CD4-positive, alpha-beta T cell (primary cell): ENCODE measurements at places on chromosomes 12 and 14. TPM values are rescaled to one million over a fixed set of nuclear protein-coding genes. Genes with fewer than 3 reads are reported as not detected.

GRCh38 chr12:45768194-45768593, 38.7 kb downstream of the ARID2 start:
- no peak overlapping the region for H3K4me3 ChIP-seq
- H3K27ac ChIP-seq, result no peak overlapping the region
- H3K4me1 ChIP-seq, result peaks cover 6% of the 10 kb centered on the region

GRCh38 chr12:89513544-89513943, 11.1 kb downstream of the GALNT4 start:
- H3K36me3 ChIP-seq, result no peaks in the 10 kb centered on the region
- H3K27me3 ChIP-seq, result no peaks in the 10 kb centered on the region
- no peak for DNase-seq
- H3K27ac ChIP-seq, result no peak overlapping the region

The FAM161B gene
- total RNA-seq, result 1.7 TPM

- no peaks in the 10 kb centered on the region for H3K4me1 ChIP-seq
- H3K27me3 ChIP-seq, result peaks cover 13% of the 10 kb centered on the region
- no peak overlapping the region for H3K27ac ChIP-seq
- no peak overlapping the region for H3K4me3 ChIP-seq
Observed at GRCh38 chr14:69876221-69876847, 2.9 kb upstream of the SMOC1 start.

GRCh38 chr12:2783936-2784600, 10.7 kb upstream of the FKBP4 start:
- H3K27ac ChIP-seq, result no peak overlapping the region
- peak; percentile 46 for DNase-seq
- H3K4me1 ChIP-seq, result peaks cover 10% of the 10 kb centered on the region
- no peaks in the 10 kb centered on the region for H3K27me3 ChIP-seq

- H3K4me1 ChIP-seq, result peaks cover 16% of the 10 kb centered on the region
- no peak overlapping the region for H3K27ac ChIP-seq
- DNase-seq, result no peak
- H3K36me3 ChIP-seq, result peaks cover 46% of the 10 kb centered on the region
- H3K27me3 ChIP-seq, result no peaks in the 10 kb centered on the region
Observed at GRCh38 chr12:64735442-64735841, 23.8 kb downstream of the GNS start.

DNA sequence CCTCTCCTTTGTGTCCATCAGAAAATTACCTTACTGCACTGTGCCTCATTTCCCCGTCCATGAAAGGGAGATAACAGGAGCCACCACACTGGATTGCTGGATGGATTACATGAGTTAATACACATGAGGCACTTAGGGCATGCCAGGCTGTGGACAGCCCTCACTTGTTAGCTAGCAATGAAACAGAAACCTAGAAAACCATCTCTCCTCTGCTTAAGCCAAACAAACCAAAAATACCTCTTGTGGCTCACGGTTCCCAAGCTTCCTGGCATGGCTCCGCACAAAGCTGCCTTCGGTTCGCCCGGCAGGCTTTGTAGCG, 660 bp upstream of the HCFC2 start:
- no peaks in the 10 kb centered on the region for H3K27me3 ChIP-seq
- peaks cover 10% of the 10 kb centered on the region for H3K36me3 ChIP-seq
- H3K4me1 ChIP-seq, result peaks cover 17% of the 10 kb centered on the region

GRCh38 chr14:67787673-67788072, 28.7 kb downstream of the ZFYVE26 start:
- H3K4me1 ChIP-seq, result no peaks in the 10 kb centered on the region
- no peak overlapping the region for H3K27ac ChIP-seq
- no peaks in the 10 kb centered on the region for H3K27me3 ChIP-seq
- no peak overlapping the region for H3K4me3 ChIP-seq

DNA sequence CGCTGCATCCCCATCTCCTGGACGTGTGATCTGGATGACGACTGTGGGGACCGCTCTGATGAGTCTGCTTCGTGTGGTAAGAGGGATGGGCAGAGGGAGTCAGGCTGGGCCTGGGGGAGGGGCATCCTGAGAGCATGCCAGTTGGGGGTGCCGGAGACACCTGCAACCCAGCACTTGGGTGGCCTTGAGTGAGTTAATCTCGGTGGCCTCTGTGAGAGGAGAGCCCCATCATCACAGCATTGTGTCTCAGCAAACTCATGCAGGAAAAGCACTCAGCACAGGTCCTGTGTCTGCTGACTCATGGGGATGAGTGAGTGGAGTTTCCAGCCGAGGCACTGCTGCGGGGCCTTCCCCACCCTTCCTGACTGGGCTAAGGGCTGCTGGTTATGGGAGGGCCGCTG, 19.6 kb upstream of the LRP1-AS start:
- no peak overlapping the region for H3K4me3 ChIP-seq
- no peaks in the 10 kb centered on the region for H3K4me1 ChIP-seq
- no peak for DNase-seq
- H3K27ac ChIP-seq, result no peak overlapping the region

The OR6C2 gene
- not detected for total RNA-seq

GRCh38 chr12:32334371-32334777, 65.0 kb upstream of the FGD4 start:
- H3K4me1 ChIP-seq, result no peaks in the 10 kb centered on the region
- H3K27me3 ChIP-seq, result no peaks in the 10 kb centered on the region
- H3K4me3 ChIP-seq, result peak overlapping the region; percentile 34
- peaks cover 17% of the 10 kb centered on the region for H3K36me3 ChIP-seq

The SPRING1 gene
- 7.6 TPM for total RNA-seq

The RERG gene
- total RNA-seq, result not detected

DNA sequence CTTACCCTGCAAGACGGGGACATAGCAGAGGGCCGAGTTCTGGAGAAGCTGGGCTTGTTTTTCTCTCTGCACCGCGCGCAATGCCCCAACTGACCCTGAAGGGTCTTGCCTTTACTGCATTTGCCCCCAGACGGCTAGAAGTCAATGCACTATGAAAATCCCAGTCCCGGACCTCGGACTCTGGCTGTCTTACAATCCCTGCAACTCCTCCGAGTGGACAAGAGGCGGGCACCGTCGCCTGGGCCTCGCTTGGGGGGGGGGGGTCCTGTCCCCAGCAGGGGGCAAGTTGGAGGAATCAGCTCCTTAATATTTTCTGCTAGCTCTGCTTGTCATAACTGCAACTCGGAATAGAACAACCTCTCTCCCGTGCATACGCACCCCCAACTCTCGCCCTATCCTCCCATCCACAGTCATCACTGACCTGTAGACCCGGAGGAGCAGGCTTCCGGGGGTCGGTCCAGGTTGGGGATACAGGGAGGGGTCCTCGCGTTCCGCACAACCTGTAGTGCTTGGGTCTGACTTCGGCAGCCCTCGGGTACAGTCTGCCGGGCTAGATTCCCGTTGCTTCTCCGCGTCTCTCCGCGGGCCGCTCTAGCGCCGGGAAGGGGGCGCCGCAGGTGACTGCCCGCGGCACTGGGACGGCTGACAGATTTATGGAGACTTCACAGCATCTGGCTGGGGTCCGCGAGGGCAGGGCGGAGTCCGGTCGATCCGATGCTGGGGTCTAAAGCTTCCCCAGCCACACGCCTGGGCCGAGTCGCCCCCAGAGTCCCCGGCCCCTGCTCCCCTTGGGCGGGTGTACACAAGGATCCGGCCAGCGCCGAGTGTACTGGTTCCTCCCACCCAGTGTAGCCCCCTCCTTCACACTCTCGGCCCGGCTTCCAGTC, 3.3 kb upstream of the PAX9 start:
- no peak for DNase-seq
- no peak overlapping the region for H3K4me3 ChIP-seq
- peaks cover 62% of the 10 kb centered on the region for H3K4me1 ChIP-seq
- H3K27ac ChIP-seq, result no peak overlapping the region
- no peaks in the 10 kb centered on the region for H3K36me3 ChIP-seq

- no peak for DNase-seq
- H3K27ac ChIP-seq, result no peak overlapping the region
- no peaks in the 10 kb centered on the region for H3K4me1 ChIP-seq
Observed at GRCh38 chr12:16619537-16619936, 13.6 kb upstream of the LMO3 start.

The IFT43 gene
- 11.1 TPM for total RNA-seq

- DNase-seq, result no peak
- no peaks in the 10 kb centered on the region for H3K27me3 ChIP-seq
- no peaks in the 10 kb centered on the region for H3K36me3 ChIP-seq
- H3K4me1 ChIP-seq, result no peaks in the 10 kb centered on the region
- no peak overlapping the region for H3K27ac ChIP-seq
Observed at GRCh38 chr12:47021298-47021697, 58.1 kb upstream of the PCED1B start.

DNA sequence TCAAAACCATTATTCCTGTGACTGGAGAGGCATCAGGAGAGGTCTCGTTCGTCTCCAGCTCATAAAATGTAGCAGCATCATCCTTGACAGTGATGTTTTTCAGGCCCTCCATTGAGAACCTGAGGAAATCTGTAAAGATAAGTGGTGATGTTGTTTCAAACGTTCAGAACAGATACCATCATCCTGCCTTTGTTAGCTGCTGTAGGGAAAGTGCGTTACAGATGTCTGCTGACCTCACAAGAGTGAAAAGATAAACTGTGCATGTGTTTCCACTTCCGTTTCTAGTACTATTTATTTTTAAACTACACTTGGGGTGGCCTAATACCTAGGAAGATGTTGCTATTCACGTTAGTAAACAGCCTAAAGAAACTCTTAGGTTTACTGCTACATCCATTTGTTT, 28.4 kb downstream of the BCL2L14 start:
- no peak for DNase-seq
- no peak overlapping the region for H3K27ac ChIP-seq
- H3K27me3 ChIP-seq, result no peaks in the 10 kb centered on the region
- no peaks in the 10 kb centered on the region for H3K36me3 ChIP-seq
- H3K4me3 ChIP-seq, result no peak overlapping the region

The MANSC4 gene
- not detected for total RNA-seq

DNA sequence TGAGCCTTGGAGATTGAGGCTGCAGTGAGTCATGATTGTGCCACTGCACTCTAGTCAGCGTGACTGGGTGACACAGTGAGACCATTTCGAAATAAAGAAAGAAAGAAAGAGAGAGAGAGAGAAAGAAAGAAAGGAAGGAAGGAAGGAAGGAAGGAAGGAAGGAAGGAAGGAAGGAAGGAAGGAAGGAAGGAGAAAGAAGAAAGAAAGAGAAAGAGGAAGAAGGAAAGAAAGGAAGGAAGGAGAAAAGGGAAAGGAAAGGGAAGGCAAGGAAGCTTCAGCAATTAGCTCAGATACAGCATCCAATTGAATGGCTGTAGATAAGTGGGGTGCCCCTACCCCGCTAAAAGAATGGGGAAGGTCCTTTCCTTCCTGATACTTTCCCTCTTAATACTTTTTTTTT, 9.5 kb upstream of the NAA30 start:
- no peaks in the 10 kb centered on the region for H3K36me3 ChIP-seq
- no peak for DNase-seq
- no peak overlapping the region for H3K27ac ChIP-seq
- H3K4me3 ChIP-seq, result no peak overlapping the region
- no peaks in the 10 kb centered on the region for H3K4me1 ChIP-seq

The KRT84 gene
- total RNA-seq, result not detected

The SPX gene
- not detected for total RNA-seq

GRCh38 chr14:21098892-21099595, 589 bp upstream of the ZNF219 start:
- peaks cover 25% of the 10 kb centered on the region for H3K4me1 ChIP-seq
- no peaks in the 10 kb centered on the region for H3K27me3 ChIP-seq
- peak overlapping the region; percentile 57 for H3K27ac ChIP-seq
- H3K4me3 ChIP-seq, result peak overlapping the region; percentile 61
- H3K36me3 ChIP-seq, result no peaks in the 10 kb centered on the region

The OR6C75 gene
- not detected for total RNA-seq

The FOXG1 gene
- not detected for total RNA-seq

The KCNH3 gene
- 3.4 TPM for total RNA-seq

- H3K36me3 ChIP-seq, result no peaks in the 10 kb centered on the region
- H3K27ac ChIP-seq, result no peak overlapping the region
- no peaks in the 10 kb centered on the region for H3K4me1 ChIP-seq
- H3K4me3 ChIP-seq, result no peak overlapping the region
- DNase-seq, result no peak
- H3K27me3 ChIP-seq, result no peaks in the 10 kb centered on the region
Observed at GRCh38 chr14:44979740-44980356, 17.9 kb downstream of the TOGARAM1 start.

DNA sequence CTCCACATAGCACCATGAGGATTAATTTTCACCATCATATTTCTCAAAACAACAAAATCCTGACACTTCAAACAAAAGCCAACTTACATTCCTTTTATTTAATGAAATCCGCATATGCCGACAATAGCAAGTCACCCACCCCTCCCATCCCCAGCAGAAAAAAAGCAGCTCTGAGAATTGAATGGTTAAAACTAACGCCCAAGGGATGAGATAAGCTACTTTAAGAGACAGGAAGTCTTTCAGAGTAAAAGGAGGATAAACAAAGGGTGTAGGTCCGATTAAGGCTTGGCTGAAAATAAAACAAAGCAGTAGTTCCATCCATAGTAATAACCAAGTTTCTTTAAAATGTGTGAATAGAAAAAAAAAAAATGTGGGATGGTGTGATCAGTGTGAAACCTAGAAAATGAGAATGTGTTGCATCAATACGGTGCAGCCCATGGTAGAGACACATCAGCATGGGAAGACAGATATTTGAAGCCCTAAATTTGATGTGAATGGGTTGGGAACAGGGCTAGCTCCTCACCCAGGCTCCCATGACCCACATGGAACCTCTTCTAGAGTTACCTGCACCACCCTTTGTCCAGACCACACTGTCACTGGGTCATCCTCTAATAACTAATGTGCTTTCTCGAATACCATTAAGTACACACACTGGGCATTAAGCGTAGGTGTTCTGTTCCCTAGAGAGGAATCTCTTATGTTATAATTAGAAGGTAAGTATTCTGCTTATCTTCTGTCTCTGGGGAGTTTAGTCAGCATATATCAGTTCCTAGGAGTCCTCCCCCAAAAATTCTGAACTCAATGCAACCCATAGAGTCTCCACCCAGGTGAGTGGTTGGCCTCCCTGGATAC, 31.7 kb downstream of the RTRAF start:
- H3K27me3 ChIP-seq, result no peaks in the 10 kb centered on the region
- H3K4me3 ChIP-seq, result no peak overlapping the region
- no peak overlapping the region for H3K27ac ChIP-seq
- no peak for DNase-seq
- peaks cover 8% of the 10 kb centered on the region for H3K4me1 ChIP-seq

- peaks cover 39% of the 10 kb centered on the region for H3K36me3 ChIP-seq
- no peak overlapping the region for H3K27ac ChIP-seq
- DNase-seq, result no peak
- peaks cover 33% of the 10 kb centered on the region for H3K4me1 ChIP-seq
Observed at GRCh38 chr14:76782885-76783566, 21.8 kb downstream of the VASH1 start.

GRCh38 chr14:57610631-57611030, 117.0 kb upstream of the CCDC198 start:
- peaks cover 2% of the 10 kb centered on the region for H3K27me3 ChIP-seq
- no peak overlapping the region for H3K27ac ChIP-seq
- H3K4me1 ChIP-seq, result no peaks in the 10 kb centered on the region
- H3K36me3 ChIP-seq, result no peaks in the 10 kb centered on the region
- DNase-seq, result no peak
- H3K4me3 ChIP-seq, result no peak overlapping the region

- DNase-seq, result no peak
- H3K36me3 ChIP-seq, result no peaks in the 10 kb centered on the region
- H3K4me3 ChIP-seq, result no peak overlapping the region
- H3K27me3 ChIP-seq, result peaks cover 6% of the 10 kb centered on the region
Observed at GRCh38 chr12:52437508-52437907, 3.3 kb upstream of the KRT75 start.

- no peak overlapping the region for H3K27ac ChIP-seq
- no peaks in the 10 kb centered on the region for H3K4me1 ChIP-seq
- no peaks in the 10 kb centered on the region for H3K27me3 ChIP-seq
- no peak overlapping the region for H3K4me3 ChIP-seq
Observed at GRCh38 chr12:102174117-102174516, 23.5 kb downstream of the PMCH start.

- DNase-seq, result no peak
- no peaks in the 10 kb centered on the region for H3K27me3 ChIP-seq
- no peak overlapping the region for H3K27ac ChIP-seq
- H3K4me1 ChIP-seq, result peaks cover 4% of the 10 kb centered on the region
- peaks cover 16% of the 10 kb centered on the region for H3K36me3 ChIP-seq
Observed at GRCh38 chr12:95227818-95228356, 10.3 kb downstream of the VEZT start.
